LHCN-M2 (cell line): ENCODE measurements at places on chromosomes 2 and 18. TPM values are rescaled to one million over a fixed set of nuclear protein-coding genes. Genes with fewer than 3 reads are reported as not detected.

GRCh38 chr2:20544153-20544747, 97.4 kb downstream of the RHOB start:
- DNase-seq: peak; percentile 28

FBXO41 gene
- 4.0 and 4.8 TPM in 2 replicates for total RNA-seq

DNA sequence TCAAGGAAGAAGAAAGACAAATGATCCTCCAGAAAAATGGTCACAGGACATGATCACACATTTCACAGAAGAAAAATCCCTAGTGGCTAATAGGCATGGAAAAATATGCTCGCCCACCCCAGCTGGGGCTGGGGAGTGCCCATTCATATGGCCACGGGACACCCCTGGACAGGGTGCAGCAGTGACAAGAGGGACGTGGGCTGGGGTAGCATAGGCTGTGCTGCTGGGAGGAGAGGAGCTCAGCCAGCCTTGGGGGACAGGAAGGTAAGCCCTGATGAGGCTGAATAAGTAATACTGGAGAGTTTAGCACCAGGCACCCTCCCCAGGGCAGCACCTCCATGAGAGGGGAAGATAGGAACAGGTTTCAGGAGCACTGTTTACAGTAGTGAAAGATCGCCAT, 254.9 kb upstream of the HS6ST1 start:
- DNase-seq: no peak

DNA sequence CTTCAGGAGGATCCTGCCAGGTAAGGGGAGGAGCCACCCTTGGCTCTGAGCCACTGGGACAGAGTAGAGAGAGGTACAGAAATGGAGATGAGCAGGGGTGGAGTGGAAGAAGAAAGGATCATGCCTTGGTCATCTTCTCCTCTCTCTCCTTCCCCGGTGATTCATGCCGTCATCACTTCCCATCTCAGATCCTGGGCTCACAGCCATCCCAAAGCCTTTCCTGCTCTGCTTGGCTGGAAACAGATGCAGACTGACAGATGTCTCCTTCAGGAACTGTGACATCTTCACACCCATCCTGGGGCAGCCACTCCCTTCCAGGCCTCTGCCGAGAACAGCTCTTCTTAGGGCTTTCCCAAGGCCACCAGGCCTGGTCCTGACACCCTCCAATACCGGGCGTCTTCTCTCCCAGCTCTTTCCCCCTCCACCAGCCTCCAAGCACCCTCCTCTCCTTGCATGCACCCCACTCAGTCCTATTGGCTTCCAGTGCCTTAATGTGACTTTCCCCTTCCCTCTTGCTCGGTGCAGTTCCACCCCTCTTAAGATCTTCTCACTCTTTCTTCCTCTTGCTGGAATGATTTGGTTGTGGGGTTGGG, 58.3 kb upstream of the TNP1 start:
- peak; percentile 86 for DNase-seq

DNA sequence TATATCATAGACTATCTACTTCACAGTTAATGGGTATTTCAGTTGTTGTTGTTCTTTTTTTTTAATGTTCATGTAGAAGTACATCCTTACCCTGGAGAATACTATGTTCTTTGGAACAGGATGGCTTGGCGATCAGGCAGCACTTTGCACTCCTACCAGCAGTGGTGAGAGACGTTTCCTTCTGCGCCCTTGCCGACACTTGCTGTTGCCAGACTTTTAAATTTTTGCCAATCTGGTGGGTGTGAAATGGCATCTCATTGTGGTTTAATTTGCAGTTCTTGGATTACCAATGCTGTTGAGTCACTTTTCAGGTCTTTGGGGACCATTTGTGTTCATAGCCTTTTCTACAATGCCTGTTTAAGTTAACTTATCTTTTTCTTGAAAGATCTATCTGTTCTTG, 197.3 kb downstream of the SH3RF3 start:
- peak; percentile 51 for DNase-seq

TAF1B gene
- 23.0 and 23.9 TPM in 2 replicates for total RNA-seq

- no peak for DNase-seq
Measured at GRCh38 chr2:230995821-230996220, at the start of gene SPATA3. Gene SPATA3 (plus strand): TSS chr2:230996121. CDS start chr2:230996234, 113 bp downstream.
